ENCODE measurements at places on chromosomes 1 and 21.

DNA sequence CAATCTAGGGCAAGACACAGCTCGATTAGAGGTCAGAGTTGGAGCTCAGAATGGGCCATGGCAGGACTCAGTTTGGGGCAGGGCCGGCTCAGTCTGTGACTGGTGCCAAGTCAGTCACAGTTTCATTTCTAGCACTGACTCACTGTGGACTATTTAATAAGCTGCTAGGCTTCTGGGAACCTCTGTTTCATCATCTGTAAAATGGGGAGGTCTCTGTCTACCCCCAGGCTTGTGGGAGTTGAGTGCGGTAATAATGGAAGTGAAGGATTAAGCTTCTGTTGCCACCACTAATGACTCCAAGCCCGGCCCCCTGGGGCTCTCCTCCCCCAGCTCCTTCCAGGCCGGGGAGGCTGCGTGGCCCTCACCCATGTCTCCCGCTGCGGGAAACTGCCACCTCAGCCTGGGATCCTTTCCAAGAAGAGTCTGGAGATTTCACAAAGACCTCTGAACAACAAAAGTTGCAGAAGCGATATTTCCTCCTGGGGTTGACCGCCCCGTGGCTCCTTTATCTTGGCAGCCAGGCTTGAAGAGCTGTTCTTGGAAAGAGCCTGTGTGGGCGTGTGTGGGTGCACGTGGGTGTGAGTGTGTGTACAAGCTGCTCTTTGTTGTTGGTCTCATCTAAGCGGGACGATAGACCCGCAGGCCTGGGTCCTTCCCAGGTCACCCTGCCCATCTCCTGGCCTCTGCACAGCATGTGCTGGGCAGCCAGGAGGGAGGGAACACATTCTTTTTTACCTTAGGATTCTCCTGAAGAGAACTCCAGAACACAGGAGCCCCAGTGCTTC lies 29.1 kb downstream of the KNCN start:
- peak overlapping the region; percentile 41 for H3K27ac ChIP-seq
- H3K4me1 ChIP-seq: peaks cover 15% of the 10 kb centered on the region
- peaks cover 21% of the 10 kb centered on the region for H3K27me3 ChIP-seq
- no peaks in the 10 kb centered on the region for H3K36me3 ChIP-seq

DNA sequence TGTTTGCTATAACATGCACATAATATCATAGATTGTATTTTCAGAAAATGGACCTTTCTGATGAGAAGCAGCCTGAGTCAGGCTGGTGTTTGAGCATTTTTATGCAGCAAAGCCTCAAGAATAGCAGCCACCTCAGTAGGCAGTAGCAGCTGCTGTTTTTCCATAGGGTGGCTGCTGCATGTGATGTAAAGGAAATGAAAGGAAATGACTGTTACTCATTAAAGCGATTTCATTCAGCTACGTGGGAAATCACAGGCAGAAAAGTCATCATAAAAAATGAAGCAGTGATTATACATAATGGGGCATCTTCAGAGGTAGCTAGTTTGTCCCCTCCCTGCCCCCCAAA lies 110.4 kb downstream of the PATJ start:
- H3K36me3 ChIP-seq: no peaks in the 10 kb centered on the region
- no peak overlapping the region for H3K4me3 ChIP-seq
- H3K4me1 ChIP-seq: no peaks in the 10 kb centered on the region
- no peaks in the 10 kb centered on the region for H3K27me3 ChIP-seq
- DNase-seq: no peak

- no peak overlapping the region for H3K4me3 ChIP-seq
- peak overlapping the region; percentile 51 for H3K27ac ChIP-seq
- no peaks in the 10 kb centered on the region for H3K27me3 ChIP-seq
- H3K4me1 ChIP-seq: peaks cover 45% of the 10 kb centered on the region
- H3K36me3 ChIP-seq: peaks cover 29% of the 10 kb centered on the region
Observed at GRCh38 chr1:181044449-181044966, 10.7 kb downstream of the MR1 start.

DNA sequence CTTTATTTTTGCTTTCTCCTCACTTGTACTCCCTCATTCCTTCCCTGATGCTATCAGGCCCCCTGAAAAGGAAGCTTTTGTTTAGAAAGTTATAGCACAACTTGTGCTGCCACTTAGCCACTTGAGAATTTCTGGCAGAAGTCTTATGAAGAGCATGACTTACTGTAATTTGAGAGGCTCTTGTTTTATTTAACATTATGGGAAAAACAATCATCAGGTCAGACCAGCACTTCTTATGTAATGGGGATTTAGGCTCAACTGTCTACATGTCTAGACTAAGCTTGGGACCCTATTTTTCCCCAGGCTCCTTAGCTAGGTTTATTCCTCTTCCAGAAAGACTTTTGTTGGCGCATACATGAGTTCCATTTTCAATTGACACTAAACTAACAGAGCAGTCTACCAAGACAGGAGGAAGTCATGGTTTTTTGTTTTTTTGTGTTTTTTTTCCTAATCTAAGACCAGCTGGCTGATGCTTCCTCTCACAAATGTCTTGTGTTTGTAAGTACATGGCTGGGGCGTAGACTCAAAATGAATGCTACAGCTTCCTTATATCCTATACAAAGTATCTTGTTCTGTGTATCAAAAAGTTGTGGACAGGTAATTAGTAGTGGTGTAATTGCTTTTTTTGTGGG lies 31.5 kb downstream of the TNFSF4 start:
- H3K4me1 ChIP-seq: no peaks in the 10 kb centered on the region
- H3K36me3 ChIP-seq: peaks cover 5% of the 10 kb centered on the region
- H3K27ac ChIP-seq: no peak overlapping the region
- H3K4me3 ChIP-seq: no peak overlapping the region
- no peaks in the 10 kb centered on the region for H3K27me3 ChIP-seq

- H3K4me3 ChIP-seq: no peak overlapping the region
- H3K4me1 ChIP-seq: peaks cover 9% of the 10 kb centered on the region
- no peak overlapping the region for H3K27ac ChIP-seq
- H3K36me3 ChIP-seq: no peaks in the 10 kb centered on the region
Observed at GRCh38 chr1:200381256-200381984, 28.4 kb downstream of the ZNF281 start.

DNA sequence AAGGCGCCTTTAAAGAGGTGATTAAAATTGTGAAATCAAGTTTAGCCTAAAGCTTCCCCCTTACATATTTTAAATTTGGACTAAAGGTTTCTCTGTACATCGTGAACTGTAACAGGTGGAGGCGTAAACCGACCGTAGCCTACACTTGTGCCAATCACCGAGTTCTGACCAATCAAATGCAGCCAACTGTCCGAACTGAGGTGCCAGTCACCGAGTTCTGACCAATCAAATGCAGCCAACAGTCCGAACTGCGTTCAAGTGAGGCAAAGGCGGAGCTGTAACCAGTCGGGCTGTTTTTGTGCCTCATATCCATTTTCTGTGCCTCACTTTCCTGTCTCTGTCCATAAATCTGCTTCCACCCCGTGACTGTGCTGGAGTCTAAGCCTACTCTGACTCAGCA lies 7.4 kb downstream of the TFF1 start:
- DNase-seq: no peak
- H3K27ac ChIP-seq: no peak overlapping the region
- no peak overlapping the region for H3K4me3 ChIP-seq
- peaks cover 5% of the 10 kb centered on the region for H3K36me3 ChIP-seq
- H3K4me1 ChIP-seq: peaks cover 6% of the 10 kb centered on the region

DNA sequence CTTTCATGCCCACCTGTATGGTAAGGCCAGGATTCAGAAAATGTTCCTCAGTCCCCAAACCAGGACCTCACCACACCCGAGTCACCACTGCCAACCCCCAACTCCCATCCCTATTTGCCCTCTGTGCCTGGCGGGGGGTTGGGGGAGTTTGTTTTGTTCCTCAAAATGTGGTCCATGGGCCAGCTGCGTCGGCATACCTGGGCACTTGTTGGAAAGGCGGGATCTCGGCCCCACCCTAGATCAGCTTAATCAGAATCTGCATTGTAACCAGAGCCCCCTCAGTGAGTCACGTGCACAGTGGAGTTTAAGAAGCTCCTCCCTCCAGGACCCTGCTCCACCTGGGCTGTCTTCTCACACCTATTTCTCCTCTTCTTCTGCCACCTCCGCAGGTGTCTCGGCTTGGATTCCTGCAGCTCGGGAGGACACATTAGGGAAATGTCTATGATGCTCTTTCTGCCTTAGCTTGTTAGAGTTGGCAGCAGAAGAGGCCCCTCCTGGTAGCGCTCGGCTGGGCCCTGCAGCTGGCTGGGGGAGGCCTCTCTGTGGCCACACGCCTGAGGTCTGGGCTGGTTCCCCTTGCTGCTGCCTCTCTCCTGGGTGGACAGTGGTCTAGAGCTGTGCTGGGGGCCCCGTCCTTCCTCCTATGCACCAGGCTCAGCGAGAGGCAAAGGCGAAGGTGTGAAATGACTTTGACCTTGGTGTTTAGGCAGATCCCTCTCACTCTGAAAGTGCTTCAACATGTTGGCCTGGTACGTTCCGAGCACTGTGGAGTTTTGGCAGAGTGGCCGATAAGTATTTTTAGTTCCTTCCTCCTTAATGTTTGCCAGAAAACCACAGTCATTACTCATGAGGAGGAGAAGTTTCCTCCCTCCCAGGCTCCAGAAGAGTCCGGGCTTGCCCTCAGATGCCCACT lies 41.8 kb upstream of the CAMTA1 start:
- no peaks in the 10 kb centered on the region for H3K36me3 ChIP-seq
- no peak overlapping the region for H3K27ac ChIP-seq
- peaks cover 8% of the 10 kb centered on the region for H3K27me3 ChIP-seq
- H3K4me1 ChIP-seq: peaks cover 9% of the 10 kb centered on the region

DNA sequence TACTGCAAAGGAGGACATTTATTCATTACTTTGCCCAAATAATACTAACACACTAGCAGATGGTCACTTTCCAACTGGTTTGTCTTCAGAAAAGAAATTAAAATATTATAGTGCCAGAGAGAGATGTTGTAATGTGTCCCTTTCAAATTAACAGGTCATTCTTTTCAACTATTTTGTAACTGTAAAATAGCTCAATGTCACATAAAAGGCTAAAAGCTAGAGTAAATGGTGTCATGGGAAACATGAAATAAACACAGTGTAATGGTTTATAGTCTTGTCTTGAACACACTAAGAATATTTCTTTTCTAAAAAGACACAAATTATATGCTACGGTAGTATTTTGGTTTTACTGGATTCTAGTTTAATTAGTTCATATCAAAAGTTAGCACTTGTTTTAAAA lies 77.8 kb downstream of the ADGRL2 start:
- H3K27me3 ChIP-seq: no peaks in the 10 kb centered on the region
- no peaks in the 10 kb centered on the region for H3K4me1 ChIP-seq
- H3K4me3 ChIP-seq: no peak overlapping the region
- DNase-seq: no peak

DNA sequence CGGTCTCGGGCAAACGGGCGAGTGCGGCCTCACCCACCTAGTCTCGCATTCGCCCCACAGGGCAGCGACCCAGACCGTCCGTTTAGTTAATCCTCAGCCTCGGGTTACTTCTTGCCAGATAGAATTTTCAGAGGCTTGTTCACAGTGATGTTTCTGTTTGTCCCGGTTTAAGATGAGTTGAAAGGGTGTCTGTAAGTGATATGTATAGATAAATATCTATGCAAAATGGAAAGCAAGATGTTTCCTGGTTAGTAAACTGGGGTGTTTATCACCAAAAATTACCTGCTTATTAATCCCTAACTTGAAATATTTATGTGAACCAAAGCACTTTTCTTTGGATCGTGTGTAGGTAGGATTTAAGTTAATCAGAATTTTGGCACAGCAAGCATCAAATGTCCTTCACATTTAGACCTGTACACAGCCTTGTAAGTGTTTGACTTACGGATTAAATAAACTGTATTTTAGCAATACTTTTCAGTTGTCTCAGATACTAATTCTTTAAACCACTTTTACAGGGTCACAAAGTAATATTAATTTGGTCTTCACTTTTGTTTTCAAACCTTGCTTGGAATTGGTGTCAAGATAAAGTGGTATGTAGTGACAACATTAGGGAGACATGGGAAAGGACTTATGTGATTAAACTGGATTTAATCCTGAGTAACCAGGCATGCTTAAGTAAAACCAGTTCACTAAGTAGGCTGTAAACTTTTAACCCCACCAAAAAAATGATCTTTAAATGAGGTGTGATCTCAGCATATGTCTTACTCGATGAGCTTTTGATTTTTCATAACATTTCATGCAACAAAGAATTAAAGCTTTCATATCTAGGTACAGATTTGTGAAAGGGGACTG lies 914 bp downstream of the ZNF326 start:
- peaks cover 12% of the 10 kb centered on the region for H3K27me3 ChIP-seq
- peak overlapping the region; percentile 94 for H3K27ac ChIP-seq
- peak overlapping the region; percentile 99 for H3K4me3 ChIP-seq
- peaks cover 13% of the 10 kb centered on the region for H3K36me3 ChIP-seq

- H3K27ac ChIP-seq: no peak overlapping the region
- no peak for DNase-seq
- H3K4me1 ChIP-seq: peaks cover 44% of the 10 kb centered on the region
- H3K36me3 ChIP-seq: peaks cover 66% of the 10 kb centered on the region
- no peaks in the 10 kb centered on the region for H3K27me3 ChIP-seq
Observed at GRCh38 chr1:226069811-226070489, 7.4 kb downstream of the H3-3A start.

Data from activated CD4-positive, alpha-beta T cell treated with anti-CD3 and anti-CD28 coated beads, Interleukin-2, amount 10 ng/mL, durations not matched to agents 7 days and 5 days (primary cell).